ENCODE measurements at places on chromosomes 4 and X. TPM values are rescaled to one million over a fixed set of nuclear protein-coding genes. Genes with fewer than 3 reads are reported as not detected.

TEX13C gene
- total RNA-seq, result not detected

CXorf49 gene
- not detected for total RNA-seq

DNA sequence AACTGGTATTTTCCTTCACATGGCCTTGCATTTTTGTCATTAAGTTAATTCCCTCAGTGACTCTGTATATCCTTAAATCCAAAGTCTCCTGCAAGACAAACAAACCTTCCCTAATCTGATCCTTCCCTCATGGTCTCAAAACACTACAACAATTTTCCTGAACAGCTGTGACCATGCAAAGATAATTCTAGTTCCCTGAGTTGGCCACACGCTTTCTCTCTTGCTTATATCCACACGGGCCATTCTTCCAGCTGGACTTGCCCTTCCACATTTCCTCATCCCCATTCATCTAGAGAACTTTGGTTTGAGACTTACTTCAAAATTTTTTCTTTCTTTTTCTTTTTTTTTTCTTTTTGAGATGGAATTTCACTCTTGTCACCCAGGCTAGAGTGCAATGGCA lies 1590.7 kb downstream of the STIM2 start:
- no peak for DNase-seq
- no peak overlapping the region for H3K27ac ChIP-seq
- H3K36me3 ChIP-seq, result no peaks in the 10 kb centered on the region
- H3K4me1 ChIP-seq, result no peaks in the 10 kb centered on the region
- no peak overlapping the region for H3K4me3 ChIP-seq
- H3K27me3 ChIP-seq, result no peaks in the 10 kb centered on the region

DNA sequence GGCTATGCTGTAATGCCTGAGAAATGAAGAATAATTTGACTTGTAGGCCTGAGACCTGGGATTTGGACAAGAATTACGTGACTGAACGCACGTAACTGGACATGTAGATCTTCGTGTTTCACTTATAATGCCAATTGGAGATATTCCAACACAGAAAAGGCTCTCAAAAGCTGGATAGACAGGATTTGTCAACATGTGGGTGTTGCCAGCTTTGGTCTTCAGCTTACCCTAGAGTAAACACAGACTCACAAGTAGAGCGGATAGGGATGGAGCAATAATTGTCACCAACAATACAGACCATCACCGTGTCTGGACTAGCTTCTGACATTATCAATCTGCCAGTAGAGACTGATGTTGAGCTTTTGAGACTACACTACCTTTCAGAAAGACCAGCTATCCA lies 1511.0 kb upstream of the ADGRL3 start:
- H3K27ac ChIP-seq, result no peak overlapping the region
- H3K27me3 ChIP-seq, result no peaks in the 10 kb centered on the region
- DNase-seq, result no peak
- no peaks in the 10 kb centered on the region for H3K4me1 ChIP-seq

DNA sequence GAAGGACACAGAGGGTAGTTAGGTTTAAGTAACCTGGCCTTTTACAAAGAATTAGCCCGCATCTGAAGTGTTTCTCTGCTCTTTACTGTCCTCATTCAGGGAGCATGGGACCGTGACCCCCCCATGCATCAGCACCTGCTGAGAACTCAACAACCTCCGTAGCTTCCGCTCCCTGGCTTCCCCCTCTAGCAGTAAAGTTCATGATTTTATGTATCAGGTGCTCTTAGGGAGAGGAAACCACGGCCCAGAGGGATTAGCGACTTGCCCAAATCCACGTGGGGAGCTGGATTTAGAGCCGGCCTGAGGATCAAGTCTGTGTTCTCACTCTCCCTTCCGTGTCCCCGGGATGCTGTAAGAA lies 284.6 kb upstream of the GATB start:
- H3K27me3 ChIP-seq, result peaks cover 10% of the 10 kb centered on the region
- no peaks in the 10 kb centered on the region for H3K4me1 ChIP-seq
- H3K4me3 ChIP-seq, result no peak overlapping the region
- no peak for DNase-seq

DDX53 gene
- total RNA-seq, result not detected
